CD8-positive, alpha-beta T cell (primary cell): ENCODE measurements at places on chromosomes 2 and 18.

GRCh38 chr2:36441816-36442215 lies 86.2 kb downstream of the CRIM1 start:
- DNase-seq, result no peak

DNA sequence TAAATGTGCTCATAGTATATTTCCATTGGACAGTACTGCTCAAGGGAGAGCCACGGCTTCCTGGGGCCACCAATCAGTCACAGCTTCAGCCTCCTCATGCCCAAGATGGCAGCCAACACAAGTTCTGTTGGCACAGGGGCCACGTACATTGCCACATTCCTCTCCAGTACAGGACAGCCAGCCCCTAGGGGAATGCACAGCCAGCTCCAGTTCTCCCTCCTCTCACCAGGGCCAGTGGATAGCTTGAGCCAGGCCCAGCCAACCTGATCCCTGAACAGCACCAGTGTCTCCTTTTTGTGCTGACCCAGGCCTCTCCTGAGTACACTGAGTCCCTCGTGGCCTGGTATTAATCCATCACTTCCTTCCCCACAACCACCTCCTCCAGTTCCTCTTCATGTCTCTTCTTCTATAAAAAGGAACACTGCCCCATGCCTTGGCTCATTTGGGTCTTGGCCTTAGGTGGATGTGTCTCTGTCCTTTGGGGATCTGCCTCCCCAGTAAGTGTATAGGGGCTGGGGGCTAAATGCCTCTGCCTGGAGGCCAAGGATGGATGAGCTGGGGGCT lies 168.7 kb downstream of the TNS1 start:
- DNase-seq, result no peak

GRCh38 chr2:45211636-45212035 lies 202.4 kb upstream of the SIX2 start:
- no peak for DNase-seq

GRCh38 chr2:37481244-37481643 lies 136.8 kb downstream of the QPCT start:
- DNase-seq, result no peak

GRCh38 chr2:44705876-44706480 lies 235.5 kb upstream of the SIX3 start:
- DNase-seq, result no peak

DNA sequence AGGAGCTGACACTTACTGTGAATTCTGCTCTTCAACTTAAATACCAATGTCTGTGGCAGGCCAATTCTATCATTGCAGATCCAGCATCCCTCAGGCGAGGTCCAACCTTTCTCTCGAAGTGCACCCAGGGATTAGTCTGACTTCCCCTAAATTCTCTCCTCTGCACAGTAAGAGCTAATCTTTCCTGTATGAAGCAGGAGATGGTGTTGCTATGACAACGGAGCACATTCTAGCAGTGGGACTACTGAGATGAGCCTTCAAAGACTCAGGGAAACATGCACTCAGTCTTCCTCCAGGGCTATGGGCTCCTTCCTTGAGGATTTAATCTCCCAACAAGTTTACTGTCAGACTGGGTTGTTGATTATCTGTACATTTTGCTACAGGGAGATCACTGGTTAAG lies 176.3 kb downstream of the NOL4 start:
- no peak for DNase-seq

GRCh38 chr18:70044632-70045031 lies 97.0 kb upstream of the CD226 start:
- no peak for DNase-seq

- no peak for DNase-seq
Measured at GRCh38 chr18:21053127-21053526, 58.5 kb downstream of the ROCK1 start.

DNA sequence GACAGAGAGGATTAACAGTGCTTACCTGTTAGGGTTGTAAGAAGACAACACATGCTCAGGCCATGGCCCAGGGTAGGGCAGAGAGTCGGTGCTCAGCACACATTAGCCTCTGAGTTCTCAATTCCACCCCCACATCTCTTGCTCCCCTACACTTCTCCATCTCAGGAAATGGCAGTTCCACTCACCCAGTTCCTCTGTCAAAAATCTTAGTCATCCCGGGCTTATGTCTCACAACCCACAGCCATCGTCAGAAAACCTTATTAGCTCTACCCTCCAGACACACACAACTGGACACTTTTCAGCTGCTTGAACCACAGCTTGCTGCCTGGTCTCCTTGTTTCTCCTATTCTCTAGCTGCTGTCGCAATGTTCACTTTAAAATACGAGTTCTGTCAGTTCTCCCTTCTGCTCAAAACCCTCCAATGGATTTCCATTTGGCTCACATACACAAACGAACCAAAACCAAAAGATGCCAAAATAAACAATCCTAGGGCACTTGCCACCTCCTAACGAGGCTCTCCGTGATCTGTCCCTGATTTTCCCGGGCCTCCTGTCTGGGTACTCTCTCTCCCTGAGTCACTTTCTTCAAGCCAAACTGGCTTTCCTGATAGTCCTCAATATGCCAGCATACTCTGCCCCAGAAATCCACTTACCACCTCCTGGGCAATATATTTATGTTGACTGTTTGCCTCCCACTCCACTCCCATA lies 89.7 kb downstream of the KCTD1 start:
- DNase-seq, result no peak
